ENCODE measurements at places on chromosomes 2 and 18. TPM values are rescaled to one million over a fixed set of nuclear protein-coding genes. Genes with fewer than 3 reads are reported as not detected.

CHST9 gene
- 0.43 TPM for polyA plus RNA-seq

VSNL1 gene
- polyA plus RNA-seq: 5.1 TPM

MTA3 gene
- 27.5 TPM for polyA plus RNA-seq

SCG2 gene
- 0.21 TPM for polyA plus RNA-seq

GTF3C2 gene
- polyA plus RNA-seq: 34.8 TPM

ALLC gene
- not detected for polyA plus RNA-seq

ARHGEF4 gene
- 16.6 TPM for polyA plus RNA-seq

TBR1 gene
- not detected for polyA plus RNA-seq

FAM110C gene
- 1.7 TPM for polyA plus RNA-seq

ADCYAP1 gene
- 0.47 TPM for polyA plus RNA-seq

MEMO1 gene
- polyA plus RNA-seq: 34.6 TPM

RIT2 gene
- not detected for polyA plus RNA-seq

IL36A gene
- polyA plus RNA-seq: not detected

OBSL1 gene
- polyA plus RNA-seq: 129 TPM

KLHL14 gene
- 0.19 TPM for polyA plus RNA-seq

CXCR1 gene
- not detected for polyA plus RNA-seq
